ENCODE measurements at places on chromosomes 16 and 17.

GRCh38 chr17:32174889-32175288 lies 32.6 kb downstream of the RHOT1 start:
- no peak for DNase-seq

- no peak for DNase-seq
These were observed 740 bp upstream of the POLR3E start for GRCh38 chr16:22296225-22297113.

DNA sequence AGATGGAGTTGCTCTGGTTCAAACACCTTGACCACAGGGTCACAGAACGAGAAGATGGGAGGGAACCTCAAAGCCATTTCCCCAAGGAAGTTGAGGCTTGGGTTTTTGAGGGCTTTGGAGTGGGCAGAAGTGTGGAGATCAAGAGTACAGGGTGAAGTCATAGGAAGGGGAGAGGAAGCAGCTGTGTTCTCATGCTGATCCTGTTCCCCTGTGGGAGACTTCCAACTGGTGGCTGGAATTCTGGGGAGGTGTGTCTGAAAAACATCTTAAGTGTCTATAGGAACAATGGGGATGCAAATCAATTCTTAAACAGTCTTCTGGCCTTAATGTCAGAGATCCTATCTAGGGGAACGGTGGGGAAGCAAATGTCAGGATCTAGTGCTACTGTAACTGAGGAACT lies 38.8 kb upstream of the HSBP1 start:
- no peak for DNase-seq

GRCh38 chr17:66450008-66450851 lies 147.8 kb downstream of the PRKCA start:
- no peak for DNase-seq

DNA sequence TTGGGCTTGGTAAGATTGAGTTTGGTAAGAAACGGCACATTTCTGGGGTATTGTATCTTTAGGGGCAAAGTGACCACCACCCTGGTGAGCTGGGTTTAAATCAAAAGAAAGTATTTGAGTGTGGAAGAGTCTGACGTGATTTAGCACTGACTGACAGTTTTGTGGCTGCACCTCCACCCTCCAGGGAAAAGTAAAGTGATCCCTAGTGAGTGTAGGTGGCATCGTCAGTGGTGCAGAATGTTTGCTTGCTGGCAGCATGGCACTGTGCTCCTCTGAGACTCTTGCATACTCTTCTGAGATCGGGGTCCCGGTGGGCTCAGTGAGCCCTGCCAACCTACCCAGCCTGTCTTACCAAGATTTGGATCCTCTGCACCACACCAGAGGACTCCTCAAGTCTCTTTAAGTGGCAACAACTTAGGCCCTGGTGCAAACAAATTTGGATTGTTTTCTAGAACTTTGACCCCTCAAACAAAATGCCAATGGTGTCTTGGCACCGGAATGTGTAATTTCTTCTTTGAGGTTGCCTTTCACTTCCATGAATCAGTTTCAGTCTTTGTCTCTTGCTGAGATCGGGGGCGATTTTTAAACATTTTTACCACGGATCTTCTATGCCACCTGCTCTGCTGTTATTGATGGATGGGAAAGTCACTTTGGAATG lies 2.8 kb downstream of the PRKCB start:
- no peak for DNase-seq

DNA sequence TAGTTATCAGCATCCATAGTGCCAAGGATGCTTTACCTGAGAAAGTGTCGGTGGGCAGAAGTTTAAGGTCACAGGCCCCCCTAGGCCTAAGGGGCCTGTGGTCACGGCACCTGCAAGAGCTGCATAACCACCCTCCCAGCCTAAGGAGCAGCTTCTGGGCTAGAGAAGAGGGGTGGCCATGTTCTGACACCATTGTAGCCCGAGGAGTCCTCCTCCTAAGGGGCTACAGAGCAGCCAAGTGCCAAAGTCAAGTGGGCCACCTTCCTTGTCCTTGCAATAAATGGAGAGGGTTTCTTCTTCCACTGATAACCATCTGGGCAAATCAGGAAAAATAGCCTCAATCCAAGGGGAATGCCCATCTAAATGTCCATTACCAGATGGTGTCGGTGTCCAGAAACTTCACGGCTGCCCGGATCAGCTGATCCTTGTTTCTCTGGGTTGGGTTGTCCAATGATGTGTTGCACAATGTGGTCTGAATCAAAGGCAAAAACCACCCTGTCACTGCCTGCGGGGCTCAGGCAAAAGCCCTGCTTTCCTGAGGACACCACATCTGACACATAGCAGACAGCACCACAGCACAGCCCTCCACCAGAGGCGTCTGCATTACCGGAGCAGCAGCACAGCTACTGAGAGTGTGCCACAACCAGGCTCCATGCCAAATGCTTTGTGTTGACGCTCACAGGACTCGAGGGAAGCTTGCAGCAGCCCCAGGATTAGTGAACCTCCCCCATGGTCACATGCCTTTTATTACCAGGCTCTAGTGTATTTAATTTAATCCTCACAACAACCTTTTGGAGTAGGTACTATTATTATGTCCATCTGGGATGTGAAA lies 12.8 kb downstream of the ATPAF2 start:
- peak; percentile 25 for DNase-seq

DNA sequence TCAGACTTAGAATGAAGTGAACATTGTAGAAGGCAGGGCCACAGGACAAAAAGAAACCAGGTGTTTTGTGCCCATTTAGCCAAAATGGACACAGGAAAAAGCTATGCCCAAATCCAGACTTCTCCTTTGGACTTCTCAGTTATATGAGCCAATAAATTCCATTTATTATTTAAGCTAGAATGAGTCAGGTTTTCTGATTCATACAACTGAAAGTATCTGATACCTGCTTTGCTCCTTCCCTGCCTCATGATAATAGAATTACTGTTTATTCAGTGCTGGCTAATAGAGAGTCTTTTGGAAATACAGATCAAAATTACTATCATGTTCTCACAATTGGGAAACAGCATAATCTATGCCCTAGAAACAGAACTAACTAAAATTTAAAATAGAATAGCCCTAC lies 8.7 kb upstream of the CPD start:
- no peak for DNase-seq

DNA sequence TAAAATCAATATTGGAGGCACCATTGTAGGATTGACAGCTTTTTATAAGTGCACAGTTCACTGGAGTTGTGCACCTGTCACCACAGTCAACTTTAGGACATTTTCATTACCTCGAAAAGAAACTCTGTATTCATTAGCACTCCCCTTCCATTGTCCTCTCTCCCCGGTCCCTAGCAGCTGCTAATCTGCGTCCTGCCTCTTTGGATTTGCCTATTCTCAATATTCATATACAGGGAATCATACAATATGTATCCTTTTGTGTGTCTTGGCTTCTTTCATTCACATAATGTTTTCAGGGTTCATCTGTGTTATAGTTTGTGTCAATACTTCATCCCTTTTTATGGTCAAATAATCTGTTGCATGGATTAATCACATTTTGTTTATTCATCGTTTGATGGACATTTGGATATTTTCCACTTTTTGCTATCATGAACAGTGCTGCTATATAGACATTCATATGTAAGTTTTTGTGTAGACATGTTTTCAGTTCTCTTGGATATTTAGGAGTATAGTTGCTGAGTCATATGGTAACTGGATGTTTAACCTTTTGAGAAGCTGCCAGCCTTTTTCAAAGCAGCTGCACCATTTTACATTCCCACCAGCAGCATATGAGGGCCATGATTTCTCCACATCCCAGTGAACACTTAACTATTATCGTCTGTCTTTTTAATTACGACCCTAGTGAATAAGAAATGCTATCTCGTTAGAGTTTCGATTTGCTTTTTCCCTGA lies 9.8 kb downstream of the DNAJA3 start:
- no peak for DNase-seq

DNA sequence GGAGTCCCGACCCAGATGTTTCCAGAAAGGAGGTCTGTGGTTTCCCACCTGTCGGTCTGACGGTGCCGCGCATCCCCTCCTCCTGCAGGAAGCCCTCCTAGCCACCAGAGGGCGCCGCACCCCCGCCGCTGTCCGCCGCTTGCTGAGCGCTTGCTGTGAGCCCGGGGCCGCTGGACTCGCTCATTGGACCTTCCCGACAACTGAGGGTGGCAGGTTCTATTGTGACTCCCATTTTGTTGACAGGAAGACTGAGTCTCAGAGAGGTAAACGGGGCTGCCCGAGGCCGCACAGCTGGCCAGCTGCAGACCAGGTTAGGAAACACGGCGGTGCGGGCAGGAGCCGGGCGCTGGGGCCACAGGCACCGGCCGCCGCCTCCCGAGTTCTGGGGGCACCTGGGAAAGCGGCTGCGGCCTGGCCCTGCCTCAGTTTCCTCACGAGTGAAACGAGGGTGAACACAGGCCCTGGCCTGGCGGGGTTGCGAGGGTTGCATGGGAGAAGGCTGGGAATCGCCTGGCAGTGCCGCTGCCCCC lies 191.1 kb upstream of the CIBAR2 start:
- DNase-seq: peak; percentile 65

DNA sequence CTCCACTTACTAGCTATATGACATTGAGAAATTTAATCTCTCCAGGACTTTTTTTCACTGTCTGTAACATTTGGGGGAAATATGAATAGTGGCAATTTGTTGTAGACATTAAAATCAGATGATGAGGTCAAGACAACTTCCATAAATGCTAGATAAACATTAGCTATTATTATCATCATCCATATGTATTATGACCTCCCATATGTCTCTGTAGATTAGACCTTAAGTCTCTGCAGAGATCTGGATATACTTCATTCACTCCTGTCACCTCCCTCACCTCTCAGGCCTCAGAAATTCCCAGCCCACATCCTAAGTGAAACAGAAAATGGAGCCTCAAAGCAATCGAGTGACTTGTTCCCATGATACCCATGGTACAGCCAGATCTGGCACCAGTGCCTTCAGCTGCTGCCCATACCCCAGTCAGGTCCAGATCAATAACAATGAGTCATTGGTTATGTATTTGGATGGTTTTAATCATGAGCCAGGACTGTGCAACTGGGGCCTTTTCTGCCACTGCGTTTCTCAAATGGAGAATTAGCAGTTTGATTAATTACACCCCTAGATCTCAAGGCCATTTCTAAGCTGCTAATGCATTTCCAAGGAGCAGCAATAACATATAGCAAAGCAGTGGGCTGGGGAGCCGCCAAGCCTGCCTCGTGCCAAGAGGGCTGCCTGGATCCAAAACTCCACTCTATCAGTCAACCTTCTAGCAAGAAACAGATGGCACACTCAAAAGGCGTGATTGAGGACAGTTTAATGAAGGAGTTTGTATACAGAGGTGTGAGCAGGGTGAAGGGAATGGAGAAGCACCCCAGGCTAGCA lies 2.6 kb upstream of the FDXR start:
- DNase-seq: no peak

- no peak for DNase-seq
These were observed 1.3 kb upstream of the MPG start for GRCh38 chr16:76535-77272.

GRCh38 chr17:83050651-83051395 lies 28.6 kb upstream of the METRNL start:
- no peak for DNase-seq

DNA sequence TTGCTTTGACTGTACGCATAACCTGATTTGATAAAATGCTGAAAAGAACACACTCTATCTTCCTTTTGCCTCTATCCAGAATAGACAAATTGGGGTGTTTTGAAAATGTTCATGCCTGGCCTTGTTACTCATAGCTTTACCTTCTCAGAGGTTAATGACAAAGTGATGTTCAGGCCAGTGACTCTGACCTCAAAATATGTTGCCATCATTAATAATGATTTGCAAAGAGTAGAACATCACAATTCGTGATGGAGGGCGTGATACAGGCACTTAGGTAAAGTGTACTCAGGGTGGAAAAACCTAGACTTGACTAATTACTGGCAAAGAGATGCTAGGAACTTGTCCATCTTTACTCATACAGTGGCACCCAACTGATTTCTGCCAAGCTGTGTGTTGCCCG lies 656.6 kb upstream of the SOX9 start:
- DNase-seq: no peak

- DNase-seq: no peak
These were observed 29.6 kb downstream of the ACSF3 start for GRCh38 chr16:89123001-89123830.

- DNase-seq: no peak
These were observed 79.9 kb upstream of the LGALS9 start for GRCh38 chr17:27550974-27551505.

DNA sequence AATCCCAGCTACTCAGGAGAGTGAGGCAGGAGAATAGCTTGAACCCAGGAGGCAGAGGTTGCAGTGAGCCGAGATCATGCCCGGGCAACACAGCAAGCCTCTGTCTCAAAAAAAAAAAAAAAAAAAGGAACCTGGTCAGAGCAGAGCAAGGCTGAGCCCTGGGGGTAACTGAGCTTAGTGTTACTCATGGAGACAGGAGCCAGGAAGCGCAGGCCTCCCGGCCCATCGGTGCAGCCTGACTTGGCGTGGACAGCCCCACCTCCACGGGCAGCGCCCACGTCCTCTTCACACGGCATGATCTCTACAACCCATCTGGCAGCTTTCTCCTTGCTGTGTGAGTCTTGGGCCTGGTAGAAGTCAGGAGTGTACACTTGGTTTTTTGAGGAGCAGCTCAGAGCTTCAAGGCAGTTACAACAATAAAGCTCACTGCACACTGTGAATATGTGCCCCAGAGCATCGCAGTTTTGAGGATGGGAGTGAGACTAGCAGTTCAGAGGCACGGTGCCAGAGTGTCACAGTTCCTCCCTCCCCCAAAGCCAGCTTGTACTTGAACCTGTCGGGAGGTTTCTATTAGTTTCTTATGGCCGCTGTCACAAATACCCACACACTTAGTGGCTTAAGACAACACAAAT lies 129.9 kb downstream of the RAP1GAP2 start:
- no peak for DNase-seq

DNA sequence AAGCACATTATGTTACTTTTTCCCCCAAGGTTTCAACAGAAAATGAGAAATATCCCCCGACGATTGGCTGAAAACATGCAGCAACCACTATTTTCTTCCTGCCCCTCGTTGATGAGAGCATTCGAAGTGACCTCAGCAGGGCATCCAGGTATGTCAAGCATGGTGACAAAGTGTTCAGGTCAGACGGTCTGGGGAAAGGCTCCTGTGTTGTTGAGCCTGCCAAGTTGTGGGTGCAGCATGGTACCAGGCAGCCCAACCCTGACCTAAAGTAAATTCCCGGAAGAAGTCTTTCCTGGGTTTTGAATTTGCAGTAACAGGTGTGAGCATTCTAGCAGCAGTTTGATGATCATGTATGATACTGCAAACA lies 51.7 kb upstream of the SEC14L1 start:
- no peak for DNase-seq

DNA sequence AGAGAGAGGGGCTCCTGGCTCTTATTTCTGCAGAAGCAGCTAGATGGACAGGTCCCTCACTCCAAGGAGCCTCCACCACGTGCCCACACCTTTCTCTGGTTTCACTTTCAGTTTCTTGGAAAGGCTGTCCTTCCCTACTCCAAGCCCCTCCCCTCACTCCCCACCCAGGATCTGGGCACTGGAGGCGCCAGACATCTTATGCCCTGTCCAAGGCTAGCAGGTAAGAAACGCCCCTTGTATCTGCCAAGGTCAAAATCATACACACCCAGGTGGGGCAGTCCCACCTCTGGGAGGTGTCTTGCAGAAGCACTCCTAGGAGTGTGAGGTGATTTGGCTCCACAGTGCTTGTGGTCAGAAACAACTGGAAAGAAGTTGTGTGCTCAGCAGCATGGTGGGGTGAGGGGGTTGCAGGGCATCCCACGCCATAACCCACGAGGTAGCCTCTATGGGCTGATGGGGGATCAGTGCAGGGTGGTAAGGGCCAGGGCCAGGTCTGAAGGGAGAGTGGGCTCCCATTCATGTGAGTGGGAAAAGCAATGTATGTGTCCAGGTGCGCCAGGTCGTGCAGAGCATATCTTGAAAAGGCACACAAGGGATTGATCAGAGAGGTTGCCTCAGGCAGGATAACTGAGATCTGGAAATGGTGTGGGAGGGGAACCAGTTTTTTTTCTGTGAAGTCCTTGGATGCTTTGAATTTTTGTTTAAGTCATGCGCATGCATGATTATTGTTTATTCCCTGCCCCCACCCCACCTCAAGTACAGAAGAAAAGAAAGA lies 31.8 kb upstream of the PRM1 start:
- DNase-seq: peak; percentile 21
